GM23248 (cell line): ENCODE measurements at places on chromosomes 6 and 20. TPM values are rescaled to one million over a fixed set of nuclear protein-coding genes. Genes with fewer than 3 reads are reported as not detected.
A peak's percentile ranks its signal among the peaks of the same experiment; 100 is the strongest.

Gene CRNKL1
- total RNA-seq, result 24.2 and 33.9 TPM in 2 replicates

DNA sequence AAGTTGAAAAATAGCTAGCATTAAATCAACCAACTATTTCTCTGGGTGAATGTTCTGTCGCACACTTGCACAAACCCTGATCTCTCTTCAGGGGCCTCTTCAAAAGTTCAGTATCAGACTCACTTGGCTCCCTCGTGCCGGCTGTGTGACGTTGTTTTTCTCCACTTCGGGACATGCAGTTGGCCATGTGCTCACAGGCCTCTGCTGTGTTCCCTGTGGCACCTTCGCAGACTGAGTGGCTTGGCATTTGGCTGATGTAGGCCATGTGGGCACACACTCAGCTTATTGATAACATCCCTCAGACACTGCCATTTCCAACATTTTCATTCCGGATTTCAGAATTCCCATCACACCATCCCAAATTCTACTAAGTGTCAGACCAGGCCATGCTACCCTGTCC lies 49.3 kb downstream of the PACRG start:
- DNase-seq, result no peak

- no peak for DNase-seq
These were observed 11.2 kb downstream of the UST start for GRCh38 chr6:148757944-148758480.

DNA sequence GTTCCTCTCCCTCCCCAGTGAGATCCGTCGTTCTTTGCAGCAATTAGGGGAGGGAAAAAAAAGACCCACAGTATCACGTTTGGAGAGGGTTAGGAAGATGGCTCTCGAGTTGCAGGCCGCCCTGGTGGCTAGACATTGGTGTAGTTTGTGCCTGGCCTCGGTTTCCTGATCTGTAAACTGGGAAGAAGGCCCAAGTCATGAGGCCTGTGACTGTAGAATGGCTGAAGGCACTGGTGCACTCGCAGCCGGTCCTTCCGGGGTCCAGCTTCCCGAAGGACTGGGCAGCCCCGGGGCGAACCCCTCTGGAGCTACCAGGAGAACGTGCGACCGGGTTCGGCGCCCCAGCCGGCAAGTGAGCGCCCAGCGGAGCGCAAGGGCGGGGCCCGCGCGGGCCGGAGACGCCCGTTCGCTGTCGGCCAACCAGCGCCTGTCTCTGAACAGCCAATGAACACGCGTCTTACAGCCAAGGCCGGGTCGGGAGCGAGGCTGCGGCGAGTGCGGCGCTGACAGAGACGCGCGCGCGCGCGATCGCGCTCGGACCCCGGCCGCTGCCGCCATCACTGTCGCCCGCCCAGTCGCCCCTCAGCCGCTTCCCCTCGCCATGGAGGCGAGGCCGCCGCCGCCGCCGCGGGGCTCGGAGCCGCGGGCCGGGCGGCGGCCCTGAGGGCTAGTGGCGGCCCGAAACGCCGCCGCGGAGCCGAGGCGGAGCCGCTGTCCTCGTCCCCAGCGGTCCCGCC lies at the start of gene PTPRA:
Gene PTPRA (plus strand): TSS at position 472 of the 737 bp plus-strand sequence. CDS start 90,797 bp downstream, outside the sequence.
- DNase-seq, result peak; percentile 96

GRCh38 chr6:77353129-77353528 lies 110.2 kb downstream of the HTR1B start:
- DNase-seq, result no peak

GRCh38 chr6:87484491-87484890 lies 11.7 kb downstream of the SLC35A1 start:
- no peak for DNase-seq

GRCh38 chr6:53042112-53042511 lies 23.1 kb upstream of the FBXO9 start:
- peak; percentile 93 for DNase-seq

- no peak for DNase-seq
These were observed 995.8 kb upstream of the FLRT3 start for GRCh38 chr20:15333170-15333569.
